GM23248 (cell line): ENCODE measurements at places on chromosomes 7 and 10.
A peak's percentile ranks its signal among the peaks of the same experiment; 100 is the strongest.

- DNase-seq, result no peak
These were observed 6.3 kb upstream of the CACNA2D1 start for GRCh38 chr7:82449910-82450309.

GRCh38 chr10:21519397-21519933, 6.0 kb downstream of the SKIDA1 start:
- DNase-seq, result peak; percentile 28

DNA sequence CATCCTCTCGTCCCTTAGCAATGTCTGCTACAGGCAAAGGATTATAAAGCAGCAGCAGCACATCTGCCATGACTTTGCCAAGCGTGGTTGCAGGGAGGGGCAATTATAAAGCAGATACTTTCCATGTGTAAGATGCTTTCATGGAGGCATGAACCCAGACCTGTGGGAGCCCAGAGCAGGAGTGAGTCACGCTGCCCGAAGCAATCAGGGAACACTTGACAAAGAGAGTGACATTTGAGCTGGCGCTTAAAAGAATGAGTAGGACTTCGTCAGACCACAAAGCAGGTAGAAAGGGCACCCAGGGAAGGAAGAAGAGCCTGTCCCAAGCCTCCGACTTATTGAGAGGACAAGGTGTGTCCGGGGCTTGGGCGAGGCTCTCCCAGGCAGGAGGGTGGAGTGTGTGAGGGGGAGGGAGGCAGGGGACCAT, 147.2 kb downstream of the MYOF start:
- DNase-seq, result peak; percentile 73

DNA sequence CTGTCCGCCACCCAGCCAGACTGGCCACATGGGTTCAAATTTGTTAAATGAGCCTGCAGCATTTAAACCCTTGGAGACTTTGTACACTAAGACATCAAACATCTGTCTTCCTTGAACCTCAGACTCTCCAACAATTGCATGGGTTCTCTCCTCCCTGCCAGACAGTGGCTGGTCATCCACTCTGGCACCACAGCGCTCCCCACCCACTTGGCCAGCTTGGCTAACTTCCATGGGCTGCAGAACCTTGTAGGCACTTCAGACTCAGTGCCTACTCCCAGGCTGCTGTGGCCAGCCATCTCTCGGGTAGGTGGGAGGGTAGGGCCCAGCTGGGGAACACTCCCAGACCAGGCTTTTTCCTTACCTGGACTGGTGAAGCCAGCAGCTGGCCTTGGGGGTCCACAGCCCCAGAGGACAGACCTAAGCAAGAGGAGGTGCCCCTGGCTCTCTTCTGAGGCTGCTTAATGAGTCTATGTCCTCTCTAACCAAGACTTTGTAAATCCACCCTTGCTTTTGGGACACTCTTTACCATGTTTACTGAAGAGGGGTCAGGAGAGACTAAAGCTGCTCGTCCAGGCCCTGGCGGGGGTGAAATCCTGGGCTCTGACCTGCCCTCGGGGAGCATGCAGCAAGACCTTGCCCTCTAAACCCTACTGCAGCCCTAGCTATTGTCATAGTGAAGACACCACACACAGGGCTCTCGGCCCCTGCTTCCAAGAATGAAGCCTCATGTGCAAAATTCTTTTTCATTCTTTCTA, 82.7 kb downstream of the ARHGAP22 start:
- peak; percentile 55 for DNase-seq

- peak; percentile 78 for DNase-seq
These were observed 489.4 kb upstream of the SORCS1 start for GRCh38 chr10:107653832-107654287.

GRCh38 chr10:77296534-77297392, 340.8 kb downstream of the KCNMA1 start:
- DNase-seq, result no peak

GRCh38 chr10:128077155-128077875, 48.9 kb downstream of the MKI67 start:
- no peak for DNase-seq

DNA sequence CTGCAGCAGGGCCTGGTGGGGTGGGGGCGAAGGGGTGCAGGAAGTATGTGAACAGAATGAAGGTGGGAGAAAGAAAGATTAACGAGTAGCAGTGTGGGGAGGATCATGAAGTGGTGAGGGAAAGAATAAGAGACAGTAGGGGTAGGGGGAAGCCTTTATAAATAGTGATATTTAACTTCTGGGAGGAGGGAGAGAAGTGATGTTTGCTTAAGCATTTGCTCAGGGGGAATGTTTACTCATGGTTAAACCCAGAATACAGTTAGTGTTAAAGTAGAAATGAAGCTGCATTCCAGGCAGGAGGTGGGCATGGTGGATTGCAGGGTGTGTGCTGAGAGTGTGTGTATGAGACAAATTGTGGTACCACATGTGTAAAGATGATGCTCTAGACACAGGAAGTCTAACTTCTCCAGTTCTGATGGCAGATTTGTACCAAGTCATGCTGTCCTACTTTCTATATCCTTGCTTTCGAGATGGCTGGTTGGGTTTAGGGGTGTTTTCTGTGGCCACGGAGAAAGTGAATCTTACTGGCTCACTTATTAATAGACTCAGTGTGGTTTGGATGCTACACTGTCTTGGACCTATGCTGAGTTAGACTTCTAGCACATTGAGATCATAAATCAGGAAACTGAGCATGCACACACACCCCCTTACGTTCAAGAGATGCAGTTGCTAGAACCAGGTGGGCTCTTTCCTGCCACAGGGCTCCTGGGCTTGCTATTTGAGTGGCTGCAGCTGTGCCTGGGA, 10.6 kb upstream of the DNMBP start:
- no peak for DNase-seq

GRCh38 chr7:127901895-127902703, 129.1 kb downstream of the LRRC4 start:
- DNase-seq, result no peak

GRCh38 chr10:132716691-132717490, 69.1 kb downstream of the NKX6-2 start:
- no peak for DNase-seq

DNA sequence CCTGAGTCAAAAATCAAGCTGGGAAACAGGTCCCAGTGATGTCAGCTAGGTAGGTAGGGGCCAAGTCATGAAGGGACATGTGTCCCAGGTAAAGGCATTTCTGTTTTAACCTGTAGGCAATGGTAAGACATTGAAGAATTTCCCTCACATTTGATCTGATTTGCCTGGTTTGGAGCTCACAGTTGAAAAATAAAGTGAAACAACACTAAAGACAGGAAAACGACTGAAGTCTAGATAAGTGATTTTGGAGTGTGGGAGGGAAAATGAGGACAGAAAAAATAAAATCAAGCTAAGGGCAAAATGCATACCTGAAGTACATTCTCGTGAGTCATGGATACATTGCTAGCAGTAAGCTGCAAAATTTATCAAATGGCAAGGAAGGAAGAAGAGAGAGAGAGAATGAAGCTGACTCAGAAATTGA, 169.9 kb downstream of the SKIDA1 start:
- DNase-seq, result peak; percentile 39

GRCh38 chr10:74842301-74842954, 16.0 kb downstream of the KAT6B start:
- peak; percentile 53 for DNase-seq

- peak; percentile 96 for DNase-seq
These were observed 8.7 kb downstream of the WBP1L start for GRCh38 chr10:102752266-102752930.

DNA sequence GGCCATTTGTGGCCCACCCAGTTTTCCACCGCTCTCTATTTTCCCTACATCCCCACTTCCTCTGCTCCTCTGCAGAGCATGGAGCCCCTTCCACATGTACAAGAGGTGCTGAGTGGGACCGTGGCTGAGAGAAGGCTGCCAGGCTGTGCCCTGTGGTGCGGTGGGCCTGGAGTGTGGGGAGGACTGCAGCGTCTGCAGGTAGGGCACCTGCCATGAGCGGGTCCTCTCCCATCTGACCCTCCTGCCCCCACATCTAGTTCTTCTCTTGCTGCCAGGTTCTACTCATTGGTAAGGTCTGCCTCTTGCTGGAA, 145.6 kb upstream of the FAM20C start:
- DNase-seq, result no peak

- no peak for DNase-seq
These were observed 552.4 kb downstream of the PHTF2 start for GRCh38 chr7:78350926-78351325.

- DNase-seq, result no peak
These were observed 1.3 kb downstream of the ELN start for GRCh38 chr7:74029089-74029785.

DNA sequence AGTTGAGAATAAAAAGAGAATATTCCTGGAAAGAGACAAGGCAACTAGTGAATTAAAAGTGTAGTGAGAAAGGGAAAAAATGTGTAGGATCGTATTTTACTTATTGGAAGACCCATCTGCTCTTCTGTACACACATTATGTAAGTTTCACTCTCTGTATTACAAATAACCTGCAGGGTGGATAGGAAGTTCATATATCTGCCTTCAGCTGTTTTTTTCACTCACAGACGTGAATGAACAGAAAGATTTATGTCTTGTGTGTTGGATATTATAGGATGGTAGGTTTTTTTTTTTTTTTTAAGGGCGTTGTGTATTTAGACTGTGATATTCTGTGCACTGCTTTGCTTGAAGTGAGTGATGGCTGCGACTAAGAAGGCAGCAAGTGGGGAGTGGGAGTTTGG, 266.5 kb downstream of the AUTS2 start:
- no peak for DNase-seq

GRCh38 chr10:124041675-124042445, 51.5 kb downstream of the CHST15 start:
- peak; percentile 61 for DNase-seq

GRCh38 chr7:135744938-135745702, 3.5 kb downstream of the FAM180A start:
- peak; percentile 96 for DNase-seq

DNA sequence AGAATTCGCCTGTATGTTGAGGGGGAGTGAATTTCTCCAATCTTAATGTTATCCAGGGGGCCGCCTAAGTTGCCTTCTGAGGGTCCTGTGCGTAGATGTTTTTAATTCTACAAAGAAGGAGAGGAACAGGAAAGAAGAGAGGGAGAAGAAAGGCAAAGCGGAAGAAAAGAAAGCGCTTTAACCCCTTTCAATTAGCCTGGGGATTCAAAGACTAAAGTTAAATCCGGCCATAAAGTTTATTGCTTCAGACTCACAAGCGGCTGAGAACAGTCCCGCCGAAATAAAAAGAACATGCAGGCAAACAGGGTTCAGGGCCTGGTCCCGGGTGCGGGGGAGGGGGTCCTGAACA, 4.5 kb downstream of the HOXA5 start:
- DNase-seq, result no peak

DNA sequence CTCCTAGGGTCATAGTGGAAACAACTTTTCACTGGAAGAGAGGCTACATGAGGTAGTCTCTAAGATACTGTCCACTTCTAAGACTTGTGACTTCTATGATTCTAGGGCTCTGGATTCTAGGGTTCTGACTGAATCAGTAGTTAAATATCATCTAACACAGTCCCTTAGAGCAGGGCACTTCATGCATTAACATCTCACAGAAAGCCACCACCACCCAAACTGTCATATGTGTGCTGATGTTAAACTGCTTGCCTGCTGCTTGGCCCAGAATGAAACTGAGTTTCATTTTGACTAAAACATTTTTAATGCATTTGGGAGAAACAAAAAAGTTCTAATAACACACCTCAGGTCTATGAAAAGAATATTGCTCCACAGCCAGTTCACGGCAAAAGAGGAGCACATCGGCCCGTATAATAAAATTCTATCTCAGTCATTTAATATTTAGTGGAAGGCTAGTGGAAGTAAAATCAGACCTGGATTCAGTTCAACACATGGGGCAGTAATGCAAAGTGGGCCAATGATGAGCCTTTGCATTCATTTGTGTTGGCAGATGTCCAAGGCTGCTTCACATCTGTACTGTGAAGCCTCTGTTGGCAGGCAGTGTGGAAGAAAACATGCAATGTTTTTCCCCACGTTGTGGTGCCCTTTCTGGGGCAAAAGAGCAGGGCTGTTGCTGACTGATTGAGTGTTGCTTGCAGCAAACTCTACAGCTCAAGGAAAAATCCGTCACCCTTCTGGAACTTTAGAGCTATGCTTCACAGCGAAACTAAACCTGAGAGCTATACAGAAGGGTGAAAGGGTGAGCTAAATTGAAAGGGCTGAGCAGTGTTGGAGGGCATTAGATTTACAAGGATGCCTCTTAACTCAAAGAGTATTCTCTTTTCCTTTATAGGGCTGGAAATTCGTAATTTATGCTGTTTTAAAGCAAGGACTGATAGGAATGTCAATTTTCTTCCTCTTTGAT, 33.5 kb upstream of the AUTS2 start:
- DNase-seq, result peak; percentile 38

DNA sequence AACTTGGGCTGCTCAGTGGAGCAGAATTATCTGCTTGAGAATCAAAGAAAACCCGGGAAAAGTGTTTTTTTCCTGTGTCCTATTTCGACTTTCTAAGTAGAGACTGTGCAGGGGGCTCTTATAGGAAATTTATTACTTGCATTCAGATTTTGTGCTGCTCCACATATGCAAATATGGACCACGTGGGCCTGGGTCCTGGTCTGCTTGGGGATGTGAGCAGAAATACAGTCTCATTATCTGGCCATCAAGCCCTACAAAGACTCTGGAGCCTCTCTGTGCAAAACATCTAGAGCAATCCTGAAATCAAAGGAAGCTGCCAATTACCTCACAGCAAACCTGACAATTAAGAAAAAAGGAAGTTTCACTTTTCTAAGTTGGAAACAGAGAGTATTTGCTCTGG, 216.9 kb downstream of the LRMDA start:
- no peak for DNase-seq

DNA sequence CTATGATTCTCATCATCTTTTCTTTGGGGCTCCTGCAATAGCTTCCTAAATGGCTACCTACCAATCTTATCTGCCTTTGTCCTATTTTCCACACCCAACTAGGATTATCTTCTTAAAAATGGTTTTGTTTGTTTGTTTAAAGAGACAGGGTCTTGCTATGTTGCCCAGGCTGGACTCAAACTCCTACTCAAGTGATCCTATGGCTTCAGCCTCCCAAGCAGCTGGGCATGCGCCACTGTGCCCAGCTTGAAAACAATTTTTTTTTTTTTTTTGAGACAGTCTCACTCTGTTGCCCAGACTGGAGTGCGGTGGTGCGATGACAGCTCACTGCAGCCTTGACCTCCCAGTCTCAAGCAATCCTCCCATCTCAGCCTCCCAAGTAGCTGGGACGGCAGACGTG, 14.9 kb downstream of the DNMBP start:
- no peak for DNase-seq

GRCh38 chr7:84532196-84532595, 337.6 kb upstream of the SEMA3A start:
- no peak for DNase-seq

- no peak for DNase-seq
These were observed 19.9 kb downstream of the SLC26A4 start for GRCh38 chr7:107680478-107680877.

GRCh38 chr10:13453896-13454295, 74.9 kb downstream of the BEND7 start:
- no peak for DNase-seq
